ENCODE measurements at places on chromosomes 7 and 10.
A peak's percentile ranks its signal among the peaks of the same experiment; 100 is the strongest.

DNA sequence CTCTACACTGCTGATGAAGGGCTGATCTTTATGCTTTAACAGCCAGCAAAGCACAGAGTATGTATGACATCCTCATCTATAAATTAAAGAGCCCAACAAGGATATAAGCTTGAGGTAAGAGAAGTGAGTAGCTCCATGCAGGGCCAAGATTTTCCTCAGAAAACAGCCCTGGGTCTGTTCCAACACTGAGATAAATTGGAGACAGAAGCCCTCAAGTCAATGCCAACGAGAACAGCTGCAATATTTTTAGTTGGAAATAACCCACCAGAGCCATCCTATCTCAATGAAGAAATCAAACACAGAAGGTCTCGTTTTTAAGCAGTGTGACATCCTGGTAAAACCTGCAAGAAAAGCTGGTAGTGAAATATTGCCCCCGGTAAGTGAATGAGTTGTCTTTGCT is 297.0 kb upstream of the AUTS2 start:
- no peak for DNase-seq

DNA sequence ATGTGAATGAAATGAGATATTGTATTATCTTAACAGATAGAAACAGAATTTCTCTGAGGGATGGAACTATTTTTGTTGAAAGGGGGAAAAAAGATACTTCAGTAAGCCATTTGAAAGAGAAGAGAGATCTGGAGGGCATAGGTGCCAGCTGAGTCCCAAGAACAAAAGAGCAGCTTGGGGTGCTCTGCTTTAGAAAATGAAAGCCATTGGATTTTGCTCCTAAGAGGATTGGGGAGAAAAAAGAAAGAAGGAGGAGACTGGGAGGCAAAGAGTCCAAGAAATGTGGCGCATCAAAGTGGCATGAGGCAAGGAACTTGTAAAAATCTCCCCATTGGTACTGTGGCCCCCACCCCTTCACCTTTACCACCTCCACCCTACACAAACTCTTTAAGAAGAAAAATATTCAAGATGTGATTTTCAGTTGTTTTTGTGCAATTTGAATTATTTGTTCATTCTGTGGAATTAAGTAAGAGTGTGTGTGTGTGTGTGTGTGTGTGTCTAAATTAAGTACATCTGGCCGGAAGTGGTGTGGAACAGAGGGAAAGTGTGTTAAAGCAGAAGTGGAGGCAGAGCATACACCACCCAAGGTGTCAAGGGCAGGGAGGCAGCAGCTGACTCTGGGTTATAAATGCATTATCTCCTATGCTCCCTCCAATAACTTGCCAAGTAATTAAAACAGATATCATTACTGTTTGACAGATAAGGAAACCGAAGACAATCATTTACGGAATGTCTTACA is 9.9 kb upstream of the GNAI1 start:
- no peak for DNase-seq

GRCh38 chr7:129160161-129160905 is 15.8 kb downstream of the TSPAN33 start:
- no peak for DNase-seq

DNA sequence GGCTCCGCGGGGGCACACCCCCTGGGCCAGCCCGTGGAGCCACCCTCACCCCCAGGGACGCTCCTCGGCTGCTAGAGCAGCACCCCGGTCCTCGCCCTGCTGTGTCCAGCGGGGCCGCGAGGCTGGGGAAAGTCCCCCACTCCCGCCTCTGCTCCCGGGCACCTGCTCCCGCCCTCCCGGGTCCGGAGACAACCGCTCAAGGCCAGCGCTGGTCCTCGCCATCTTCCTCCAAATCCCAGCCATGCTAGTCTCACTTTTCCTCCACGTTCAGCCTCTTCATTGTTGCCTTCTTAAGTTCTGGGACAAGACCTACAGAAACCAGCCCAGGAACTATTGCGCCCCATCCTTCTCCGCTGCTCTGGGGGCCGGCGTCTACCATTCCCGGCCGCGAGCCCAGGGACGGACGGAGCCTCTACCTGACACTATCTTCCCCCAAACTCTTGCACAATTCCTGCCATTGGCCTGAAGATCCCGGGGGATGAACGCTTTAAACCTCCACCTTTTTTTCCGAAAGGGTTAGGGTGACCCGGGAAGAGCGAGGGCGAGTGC is 4.8 kb upstream of the KCP start:
- no peak for DNase-seq

DNA sequence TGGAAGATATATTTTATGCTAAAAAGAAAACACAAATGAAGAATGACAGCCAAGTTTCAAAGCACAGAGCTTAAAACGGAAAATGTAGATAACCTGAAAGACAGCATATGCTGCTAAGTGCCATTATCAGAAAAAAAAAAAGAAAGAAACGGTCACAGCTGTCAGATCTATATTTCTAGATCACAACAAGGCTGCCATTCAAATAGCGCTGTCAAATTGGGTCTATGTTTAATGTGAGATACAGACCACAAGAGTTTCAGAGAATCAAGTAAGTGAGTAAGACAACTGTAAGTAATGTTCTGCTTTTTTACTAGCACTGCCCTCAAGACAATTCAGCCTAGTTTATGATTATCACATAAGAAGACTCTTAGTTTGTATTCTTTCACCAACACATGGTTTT is 66.1 kb upstream of the RNF148 start:
- no peak for DNase-seq

DNA sequence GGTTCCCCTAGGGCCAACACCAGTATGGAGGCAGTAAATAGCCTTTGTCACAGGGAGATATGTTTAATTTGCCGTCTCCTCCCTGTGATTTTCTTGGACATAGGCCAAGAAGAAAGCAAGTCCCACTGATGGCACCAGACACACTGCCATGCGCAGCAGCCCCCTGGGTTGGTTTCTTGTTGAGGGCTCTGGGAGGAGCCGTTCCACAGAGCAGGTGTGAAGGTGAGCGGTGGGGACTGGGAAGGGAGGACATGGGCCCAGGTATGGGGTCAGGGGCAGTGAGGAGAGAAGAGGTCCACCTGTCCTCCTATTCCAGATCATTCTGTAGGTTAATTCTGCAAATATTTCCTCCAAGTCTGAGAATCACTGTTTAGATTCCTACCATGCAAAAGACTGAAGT is 376.1 kb downstream of the PLXNA4 start:
- DNase-seq: no peak

- no peak for DNase-seq
Observed at GRCh38 chr7:104894726-104895521, 119.1 kb upstream of the KMT2E start.

- no peak for DNase-seq
Observed at GRCh38 chr10:117248750-117249465, 8.0 kb downstream of the SLC18A2 start.

- no peak for DNase-seq
Observed at GRCh38 chr7:100668069-100668449, 5.5 kb upstream of the GNB2 start.

GRCh38 chr10:62148155-62148554 is 120.5 kb downstream of the RTKN2 start:
- no peak for DNase-seq

- DNase-seq: no peak
Observed at GRCh38 chr10:46992803-46993561, 81.8 kb downstream of the PTPN20 start.

DNA sequence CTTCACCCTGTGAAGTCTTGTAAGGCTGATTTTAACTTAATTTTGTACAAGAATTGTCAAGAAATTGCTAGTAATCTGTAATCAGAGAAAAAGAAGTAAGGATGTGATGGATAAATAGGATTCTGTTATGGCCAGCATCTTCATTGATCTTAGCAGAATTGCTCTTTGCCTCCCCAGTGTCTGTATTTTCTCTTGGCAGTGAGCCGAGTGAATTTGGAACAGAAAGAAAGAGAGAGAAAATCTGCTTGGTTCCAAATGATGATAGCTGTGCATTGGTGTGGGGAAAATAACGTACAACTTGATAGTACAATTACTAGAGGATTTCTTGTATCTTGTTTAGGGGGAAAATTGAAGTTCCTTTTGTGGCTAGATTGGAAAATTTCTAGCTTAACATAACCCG is 34.6 kb downstream of the VTI1A start:
- DNase-seq: no peak

DNA sequence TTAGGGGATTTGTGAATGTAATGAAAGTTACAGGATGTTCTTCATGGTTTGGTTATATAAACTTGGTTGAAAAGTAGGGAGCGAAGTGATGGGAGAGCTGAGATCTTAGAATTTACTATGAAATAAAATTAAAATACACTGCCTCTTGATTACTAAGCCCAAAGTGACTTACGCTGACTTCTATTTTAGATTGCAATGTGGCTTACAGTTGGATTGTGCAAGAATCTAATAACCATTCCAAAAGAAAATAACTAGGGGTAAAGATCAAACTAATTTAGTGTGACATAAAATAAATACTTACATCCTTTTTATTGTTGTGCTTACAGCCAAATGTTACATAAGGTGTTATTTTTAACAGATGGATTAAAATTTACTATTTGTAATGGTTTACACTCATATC is 15.3 kb downstream of the WNT16 start:
- DNase-seq: no peak

DNA sequence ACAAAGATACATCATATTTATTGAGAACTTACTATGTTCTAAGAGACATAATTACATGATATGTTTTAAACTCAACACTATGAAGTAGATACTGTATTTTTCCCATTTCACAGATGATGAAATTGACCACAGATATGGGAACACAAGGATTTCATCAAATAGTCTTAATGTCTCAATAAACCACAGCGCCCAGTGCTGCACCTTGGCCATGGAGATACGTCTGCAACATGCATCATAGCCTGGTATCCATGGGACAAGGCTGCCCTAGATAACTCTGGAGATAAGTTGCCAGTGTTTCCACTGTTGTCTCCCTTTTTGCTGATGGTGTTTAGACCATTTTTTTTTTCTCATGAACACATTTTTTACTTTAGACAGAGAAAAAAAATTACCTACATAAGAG is 97.5 kb downstream of the GNAT3 start:
- no peak for DNase-seq

- no peak for DNase-seq
Observed at GRCh38 chr10:130372222-130372621, 236.0 kb downstream of the GLRX3 start.

- DNase-seq: peak; percentile 38
Observed at GRCh38 chr10:132397036-132397541, at the start of gene PWWP2B. PWWP2B (plus strand) TSS chr10:132397200; CDS start chr10:132397227, 27 bp downstream.

GRCh38 chr7:8913682-8914081 is 480.3 kb downstream of the NXPH1 start:
- no peak for DNase-seq

DNA sequence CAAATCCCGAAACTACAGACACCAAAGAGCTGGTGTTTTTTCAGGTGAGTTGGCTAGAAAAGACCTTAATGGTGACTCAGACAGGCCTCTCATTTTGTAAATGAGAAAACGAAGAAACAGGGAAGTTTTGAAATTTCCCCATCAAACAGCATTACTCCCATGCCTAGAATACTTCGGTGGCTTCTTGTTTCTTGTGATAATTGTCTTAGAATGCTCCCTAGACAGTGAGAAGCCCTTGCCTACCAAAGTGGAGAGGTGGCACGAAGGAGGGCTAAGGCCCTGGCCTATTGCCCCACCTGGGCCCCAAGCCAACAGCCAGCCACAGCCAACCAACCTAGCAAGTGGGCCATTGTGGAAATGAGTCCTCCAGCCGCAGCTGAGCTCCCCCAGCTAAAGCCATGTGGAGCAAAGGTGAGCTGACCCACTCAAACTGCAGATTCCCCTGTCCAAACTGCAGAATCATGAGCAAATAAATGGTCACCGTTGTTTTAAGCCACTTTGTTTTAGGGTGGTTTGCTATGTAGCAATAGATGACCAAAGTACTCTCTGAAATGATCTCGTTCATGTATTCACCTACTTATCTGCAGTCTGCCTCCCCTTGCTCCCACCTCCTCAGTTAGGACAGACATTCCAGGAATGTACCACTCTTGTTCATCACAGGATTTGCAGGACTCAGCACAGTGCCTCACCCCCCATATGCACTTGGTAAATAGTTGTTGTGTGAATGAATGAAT is 97.7 kb upstream of the FGFR2 start:
- no peak for DNase-seq

DNA sequence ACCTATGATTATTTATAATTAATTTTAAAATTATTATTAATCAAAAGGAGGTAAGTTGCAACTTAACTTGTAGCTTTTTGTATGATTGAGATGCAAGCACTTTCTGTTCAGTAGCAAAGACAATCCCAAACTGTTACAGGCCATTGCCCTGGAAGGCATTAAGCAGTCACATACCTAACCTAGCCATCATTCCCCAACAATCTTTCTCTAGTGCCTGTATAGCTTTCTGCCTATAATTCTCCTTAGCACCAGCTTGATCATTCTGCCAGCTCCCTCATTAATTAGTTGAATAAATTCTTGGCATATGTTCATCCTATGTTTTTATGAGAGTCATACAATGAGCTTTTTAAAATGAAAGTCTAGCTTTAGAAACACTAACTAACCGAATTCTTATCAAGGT is 178.9 kb upstream of the TMEM106B start:
- DNase-seq: no peak

DNA sequence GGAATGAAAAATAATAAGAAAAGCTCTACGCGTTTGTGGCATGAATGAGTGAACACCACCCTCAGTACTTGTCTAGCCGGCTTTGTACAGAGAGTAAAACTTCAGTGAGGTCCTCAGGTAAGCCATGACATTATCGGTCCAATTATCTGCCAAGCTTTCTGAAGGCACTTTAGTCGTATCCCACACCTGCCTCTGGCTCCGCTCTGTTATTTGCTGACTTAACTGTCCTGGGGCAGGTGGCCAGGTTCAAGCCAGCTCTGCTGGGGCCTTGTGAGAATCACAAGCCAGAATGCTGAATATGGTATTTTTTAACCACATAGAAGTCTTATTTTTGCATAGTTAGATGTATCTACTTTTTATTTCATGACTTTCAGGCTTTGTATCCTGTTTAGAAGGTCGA is 66.0 kb upstream of the FHIP2A start:
- no peak for DNase-seq

DNA sequence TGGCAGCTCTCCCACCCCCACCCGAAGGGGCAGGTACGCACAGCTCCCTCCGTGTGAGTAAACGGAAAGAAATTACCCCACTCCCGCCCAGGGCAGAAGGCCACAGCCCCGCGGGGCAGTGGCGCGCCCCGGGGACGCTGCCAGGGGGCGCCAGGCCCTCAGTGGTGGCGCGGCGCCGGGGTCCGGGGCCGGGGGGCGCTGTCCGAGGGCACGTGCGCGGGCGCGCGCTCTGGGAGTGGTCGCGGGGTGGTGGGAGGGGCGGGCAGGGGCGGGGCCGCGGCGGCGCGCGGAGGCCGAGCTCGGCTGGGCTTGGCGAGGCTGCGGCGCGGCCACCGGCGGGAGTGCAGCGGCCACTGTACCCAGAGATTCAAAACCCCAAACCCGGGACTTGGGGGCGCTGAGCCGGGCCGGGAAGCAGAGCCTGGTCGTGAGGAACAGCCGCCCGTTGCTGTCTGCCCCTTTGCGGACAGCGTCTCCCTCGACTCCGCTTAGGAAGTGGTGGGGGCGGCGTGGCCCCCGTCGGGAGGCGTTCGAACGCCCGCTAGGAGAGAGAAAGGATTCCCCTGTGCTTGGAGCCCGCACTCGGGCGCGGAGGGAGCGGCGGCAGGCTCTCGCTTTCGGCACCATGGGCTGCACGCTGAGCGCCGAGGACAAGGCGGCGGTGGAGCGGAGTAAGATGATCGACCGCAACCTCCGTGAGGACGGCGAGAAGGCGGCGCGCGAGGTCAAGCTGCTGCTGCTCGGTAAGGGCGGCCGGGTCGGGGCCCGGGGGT is at the start of gene GNAI1:
GNAI1 (plus strand) TSS at position 296 of the 773 bp plus-strand sequence; CDS start at position 626, 330 bp downstream.
- peak; percentile 10 for DNase-seq

Data from CD4-positive, alpha-beta T cell treated with Interleukin-6 at 100 ng/mL for 8 hours (primary cell).